ENCODE measurements at places on chromosomes 1 and 21.
A peak's percentile ranks its signal among the peaks of the same experiment; 100 is the strongest.

DNA sequence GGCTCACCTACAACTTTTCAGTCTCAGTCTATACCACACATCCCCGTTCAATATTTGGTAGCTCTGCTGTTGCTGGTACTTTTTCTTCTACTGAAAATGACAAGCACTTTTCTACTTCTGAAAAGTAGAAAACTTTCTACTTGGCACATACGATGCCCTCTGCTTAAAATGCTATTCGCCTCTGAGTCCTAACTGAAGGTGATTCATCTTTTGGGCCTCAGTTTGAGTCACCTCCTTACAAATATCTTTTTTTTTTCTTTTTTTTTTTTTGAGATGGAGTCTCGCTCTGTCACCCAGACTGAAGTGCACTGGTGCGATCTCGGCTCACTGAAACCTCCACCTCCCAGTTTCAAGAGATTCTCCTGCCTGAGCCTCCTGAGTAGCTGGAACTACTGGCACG is 136.0 kb upstream of the CYYR1 start:
- DNase-seq, result peak; percentile 73

DNA sequence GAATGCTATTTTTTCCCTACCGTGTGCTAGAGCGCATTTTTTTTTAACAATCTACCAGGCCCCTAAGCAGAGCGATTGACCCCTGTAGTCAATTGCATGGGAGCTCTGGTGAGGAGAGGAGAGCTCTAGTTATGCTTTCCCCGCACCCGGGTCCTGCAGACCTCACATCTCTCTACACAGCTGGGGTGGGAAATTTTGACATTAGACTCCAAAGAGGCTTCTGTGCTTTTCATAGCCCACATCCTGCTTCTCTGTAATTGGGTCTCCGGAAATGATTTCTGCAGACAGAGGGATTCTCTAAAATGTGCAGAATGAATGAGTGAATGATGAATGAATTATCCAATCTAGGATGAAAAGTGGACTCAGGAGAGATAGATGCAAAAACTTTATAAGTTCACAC is 41.5 kb upstream of the DUSP10 start:
- no peak for DNase-seq

DNA sequence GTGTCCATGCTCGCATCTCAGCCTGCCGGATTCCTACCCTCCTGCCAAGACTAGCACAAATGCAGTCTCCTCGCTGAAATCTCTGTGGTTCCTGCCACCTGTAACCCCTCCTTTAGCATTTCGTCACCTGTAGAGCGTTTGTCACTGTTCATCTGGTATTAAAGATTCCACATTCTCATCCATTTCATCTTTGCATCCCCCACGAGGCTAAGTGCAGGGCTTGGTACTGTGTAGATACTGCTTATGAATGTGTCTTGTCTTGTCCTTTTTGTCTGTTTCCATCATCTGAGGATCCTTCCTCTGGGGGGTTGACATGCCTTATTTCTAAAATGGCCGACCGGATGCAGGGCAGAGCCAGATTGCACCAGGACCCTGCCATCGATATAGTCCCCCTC is 53.7 kb upstream of the DNAJC6 start:
- DNase-seq, result no peak

- DNase-seq, result no peak
Observed at GRCh38 chr1:231757101-231757404, 130.5 kb downstream of the DISC1 start.

GRCh38 chr1:199948587-199949280 is 78.8 kb upstream of the NR5A2 start:
- DNase-seq, result no peak

DNA sequence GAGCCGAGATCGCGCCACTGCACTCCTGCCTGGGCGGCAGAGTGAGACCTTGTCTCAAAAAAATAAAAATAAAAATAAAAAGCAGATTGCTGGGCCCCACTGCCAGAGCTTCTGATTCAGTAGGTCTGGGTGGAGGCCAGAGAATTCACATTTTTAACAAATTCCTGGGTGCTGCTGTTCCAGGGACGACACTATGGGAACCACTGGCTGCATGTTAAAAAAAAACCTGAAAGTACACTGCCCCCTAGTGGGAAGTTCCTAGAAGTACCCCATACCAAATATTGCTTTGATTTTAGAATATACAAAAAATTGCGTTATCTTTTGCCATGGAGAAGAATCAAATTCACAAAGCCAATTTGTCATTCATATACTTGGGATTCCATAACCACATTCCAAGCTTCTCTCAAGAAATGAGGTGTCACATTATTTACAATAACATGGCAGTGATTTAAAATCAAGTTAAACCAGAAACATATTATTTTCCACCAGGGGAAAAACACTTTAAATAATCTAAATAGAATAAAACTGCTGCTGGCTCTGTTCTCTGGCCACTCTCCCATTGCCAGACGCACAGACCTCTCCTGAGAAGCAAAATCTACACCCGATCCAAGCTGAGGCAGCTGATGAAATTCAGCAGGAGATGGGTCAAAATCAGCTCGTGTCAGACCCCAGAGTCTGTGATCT is 27.4 kb downstream of the SYF2 start:
- peak; percentile 84 for DNase-seq

All from GM23248 (cell line).